Tongue (tissue), 3 donors: ENCODE measurements at places on chromosomes 5 and 9. TPM values are rescaled to one million over a fixed set of nuclear protein-coding genes. Genes with fewer than 3 reads are reported as not detected.

RNF145 gene
- total RNA-seq = 52.9 TPM

IL9 gene
- not detected for total RNA-seq

- peak; percentile 12 for DNase-seq
These were observed 279.4 kb downstream of the HINT1 start for GRCh38 chr5:130885691-130886090.

GRCh38 chr5:66987126-66987525 is 209.5 kb downstream of the CD180 start:
- no peak for DNase-seq

DNA sequence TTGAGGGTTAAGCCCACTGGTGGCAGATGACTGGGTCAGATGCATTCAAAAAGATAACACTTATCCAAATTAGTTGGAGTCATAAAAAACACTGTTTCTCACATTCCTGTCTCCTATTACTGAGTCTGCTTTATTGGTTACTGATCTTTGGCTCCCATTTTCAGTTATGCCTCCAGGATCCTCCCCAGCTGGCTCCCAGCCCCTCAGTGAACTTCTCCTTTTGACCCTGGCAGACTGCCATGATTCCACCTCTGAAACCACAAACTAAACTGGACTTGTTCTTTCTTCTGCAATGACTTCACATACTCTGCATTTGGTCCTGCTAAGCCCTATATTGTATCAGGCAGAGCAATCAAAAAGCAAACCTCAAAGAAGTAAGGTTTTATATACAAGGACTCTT is 860.8 kb upstream of the DMAC1 start:
- DNase-seq = peak; percentile 79

DNA sequence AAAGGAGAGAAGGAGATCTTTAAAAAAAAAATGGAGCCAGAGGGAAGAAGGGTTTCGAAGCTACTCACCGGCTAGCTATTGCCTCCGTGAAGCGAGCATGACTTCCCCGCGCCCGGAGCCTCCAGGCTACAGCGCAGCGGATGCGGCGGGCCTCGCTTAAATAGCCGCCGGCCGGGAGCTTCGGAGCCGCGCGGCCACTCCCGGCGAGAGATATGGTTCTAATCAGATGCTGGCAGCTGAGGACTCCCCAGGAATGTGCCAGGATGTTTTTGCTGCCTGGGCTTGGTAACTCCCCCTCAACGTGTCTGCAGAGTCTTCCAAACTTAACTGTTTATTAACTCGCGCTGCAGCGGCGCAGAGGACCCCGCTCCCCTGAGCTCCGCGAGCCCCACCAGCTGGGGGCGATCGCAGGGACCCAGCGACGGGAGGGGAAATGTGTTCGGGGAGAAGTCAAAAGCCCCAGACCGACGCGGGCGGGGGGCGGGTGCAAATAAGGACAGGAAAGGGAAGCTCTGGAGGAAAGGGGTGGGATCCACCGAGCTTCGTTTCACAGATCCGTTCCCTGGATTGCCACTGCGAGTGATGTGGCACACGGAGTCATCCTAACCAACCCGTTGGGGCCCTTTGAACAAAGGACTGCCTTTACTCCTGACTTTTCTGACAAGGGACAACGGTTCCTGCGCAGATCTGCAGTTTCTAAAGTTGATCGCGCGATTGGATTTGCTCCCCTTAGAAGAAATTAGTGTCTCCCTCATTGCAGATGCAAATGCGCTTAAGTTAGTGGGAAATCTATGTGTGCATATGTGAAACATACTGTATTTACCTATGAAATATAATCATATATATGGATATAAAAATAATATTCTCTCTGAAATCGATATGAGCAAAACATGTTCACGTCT is at the start of gene DAB2:
TSS of gene DAB2 (minus strand) at position 245 of the 902 bp plus-strand sequence. CDS start 30,660 bp downstream, outside the sequence.
- peak; percentile 88 for DNase-seq

DNA sequence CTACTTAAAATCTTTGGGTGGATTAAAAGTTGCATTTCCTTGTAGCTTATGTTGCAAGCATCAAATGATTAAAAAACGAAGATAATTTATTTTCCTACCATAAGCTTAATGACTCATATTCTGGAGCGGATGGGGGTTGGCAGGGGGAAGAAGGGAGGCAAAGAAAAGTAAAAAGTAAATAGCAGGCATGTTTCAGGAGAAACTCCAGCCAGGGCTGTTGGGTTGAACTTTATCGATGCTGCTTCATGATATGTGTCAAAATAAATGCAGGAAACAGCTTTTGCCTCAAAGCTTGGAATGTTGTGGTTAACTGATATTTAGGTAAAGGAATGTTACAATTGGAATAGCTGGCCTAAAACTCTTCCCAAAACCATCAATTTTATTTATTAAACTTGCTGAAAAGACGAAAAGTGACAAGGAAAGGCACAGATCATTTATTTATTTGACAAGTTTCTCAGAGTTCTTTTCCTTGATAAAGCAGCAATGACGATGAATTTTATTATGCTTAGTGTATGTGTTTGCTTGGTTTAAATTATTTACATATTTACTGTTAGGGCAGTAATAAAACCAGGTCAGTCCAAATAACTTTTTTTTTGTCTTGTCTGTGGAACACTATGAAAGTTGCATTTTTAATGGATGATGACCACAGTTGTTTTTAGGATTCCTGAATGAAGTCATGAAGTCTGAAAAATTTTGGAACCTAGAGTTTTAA is 177.9 kb downstream of the PCSK1 start:
- DNase-seq = no peak

GRCh38 chr9:2086971-2087370 is 71.8 kb downstream of the SMARCA2 start:
- no peak for DNase-seq

GRCh38 chr9:26559506-26559905 is 333.1 kb downstream of the CAAP1 start:
- peak; percentile 39 for DNase-seq

- no peak for DNase-seq
These were observed 20.9 kb downstream of the C9orf57 start for GRCh38 chr9:72039532-72039931.

DNA sequence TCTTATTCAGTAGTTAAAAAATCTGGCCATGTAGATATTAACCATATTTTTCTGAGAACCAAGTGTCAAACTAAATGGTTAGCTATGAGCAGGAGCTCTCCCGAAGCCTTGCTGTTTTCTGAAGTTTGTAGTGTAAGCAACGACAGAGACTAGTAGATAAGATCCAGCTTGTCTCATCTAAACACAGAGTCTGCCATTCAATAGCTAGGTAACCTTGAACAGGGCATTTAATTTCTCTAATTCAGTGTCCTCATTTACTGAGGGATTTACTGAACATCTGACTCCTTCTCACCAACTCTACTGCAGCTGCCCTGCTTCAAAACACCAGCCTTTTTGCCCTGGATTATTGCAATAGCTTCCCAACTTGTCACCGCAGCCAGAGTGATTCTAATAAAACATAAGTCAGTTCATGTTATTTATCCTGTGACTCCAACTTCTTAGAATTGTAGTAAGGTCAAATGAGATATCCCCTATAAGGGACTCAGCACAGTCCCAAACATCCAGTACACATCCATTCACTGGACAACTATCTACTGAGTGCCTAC is 337.0 kb downstream of the PLK2 start:
- peak; percentile 34 for DNase-seq

DNA sequence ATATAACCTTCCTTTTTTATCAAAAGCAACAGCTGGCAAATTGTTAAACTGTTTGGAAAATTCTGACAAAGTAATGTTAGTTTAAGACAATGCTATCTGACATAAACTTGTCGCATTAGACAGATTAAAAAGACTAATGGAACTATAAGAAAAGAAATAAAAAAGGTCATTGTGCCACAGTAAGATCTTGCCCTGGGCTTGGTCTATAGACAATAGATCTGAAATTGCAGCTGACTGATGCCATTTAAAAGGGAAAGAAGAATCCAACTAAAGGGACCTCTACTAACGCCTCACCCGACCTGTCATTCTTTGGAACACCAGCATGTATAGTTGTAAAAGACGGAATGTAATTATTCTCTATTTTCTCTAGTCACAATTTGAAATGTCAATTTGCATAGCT is 644.4 kb upstream of the GRAMD2B start:
- DNase-seq = no peak
